ENCODE measurements at places on chromosomes 3 and 15.

GRCh38 chr3:134605556-134605955, 45.3 kb downstream of the KY start:
- DNase-seq, result no peak

- no peak for DNase-seq
Measured at GRCh38 chr15:43845421-43845820, 18.6 kb downstream of the WDR76 start.

DNA sequence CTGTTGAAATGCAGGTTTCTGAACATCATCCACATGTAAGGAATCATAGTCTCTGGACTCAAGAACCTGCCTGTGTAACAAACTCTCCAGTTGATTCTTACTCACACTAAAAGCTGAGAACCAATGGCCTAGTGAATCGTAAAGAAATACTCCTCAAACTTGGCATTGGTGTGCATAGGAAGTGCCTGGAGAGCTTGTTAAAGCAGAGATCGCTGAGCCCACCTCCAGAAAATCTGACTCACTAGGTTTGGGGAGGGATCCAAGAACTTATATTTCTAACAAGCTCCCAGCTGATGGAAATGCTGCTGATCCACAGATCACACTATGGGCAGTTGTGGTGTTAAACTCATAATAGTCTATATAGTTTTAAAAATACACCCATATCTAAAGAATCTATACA, 55.8 kb upstream of the LMCD1 start:
- DNase-seq, result peak; percentile 99

- peak; percentile 71 for DNase-seq
Measured at GRCh38 chr3:124059580-124059979, 67.7 kb upstream of the ROPN1 start.

GRCh38 chr3:14369675-14370669, 32.4 kb upstream of the SLC6A6 start:
- no peak for DNase-seq

- no peak for DNase-seq
Measured at GRCh38 chr15:85280203-85280602, 100.2 kb upstream of the AKAP13 start.

DNA sequence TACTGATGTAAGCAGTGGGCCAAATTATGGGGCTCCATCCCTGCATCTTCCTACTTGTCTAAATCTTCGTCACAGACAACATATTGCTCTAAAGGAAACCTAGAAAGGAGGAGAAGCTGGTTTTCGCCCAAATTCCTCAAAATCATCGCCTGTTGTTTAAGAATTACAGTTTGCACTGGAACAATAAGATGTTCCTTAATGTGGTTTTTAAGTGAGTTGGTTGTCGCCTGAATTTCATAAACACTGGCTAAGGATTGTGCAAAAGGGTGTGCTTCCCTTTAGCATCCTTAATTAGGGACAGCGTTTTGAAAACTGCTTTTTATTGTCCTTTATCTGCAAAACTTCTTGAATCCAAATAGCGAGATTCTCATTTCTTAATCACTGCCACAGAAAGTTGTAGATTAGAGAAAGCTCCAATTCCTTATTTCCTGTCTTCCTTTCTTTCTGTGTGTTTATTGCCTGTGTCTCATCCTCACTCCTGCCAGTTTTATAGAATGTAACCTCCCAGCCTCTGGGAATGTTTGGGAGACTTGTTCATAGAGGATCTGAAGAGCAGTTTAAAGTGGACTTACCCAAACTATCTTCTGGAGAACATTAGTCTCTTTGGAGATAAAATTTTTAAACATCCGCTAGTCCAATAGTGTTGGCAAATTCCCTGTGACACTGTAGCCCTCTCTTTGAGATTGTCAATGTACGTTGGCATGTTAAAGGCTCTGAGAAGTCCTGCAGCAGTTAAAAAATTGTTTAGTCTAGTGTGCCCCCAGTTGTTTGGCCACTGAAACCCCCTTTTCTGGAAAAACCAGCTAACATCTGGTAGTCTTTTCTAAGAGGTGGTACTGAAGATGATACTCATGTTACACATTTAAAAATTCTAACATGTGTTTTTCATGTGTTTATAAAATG, 50.4 kb downstream of the FLNB start:
- peak; percentile 43 for DNase-seq

- no peak for DNase-seq
Measured at GRCh38 chr3:37872413-37873160, 10.9 kb downstream of the CTDSPL start.

DNA sequence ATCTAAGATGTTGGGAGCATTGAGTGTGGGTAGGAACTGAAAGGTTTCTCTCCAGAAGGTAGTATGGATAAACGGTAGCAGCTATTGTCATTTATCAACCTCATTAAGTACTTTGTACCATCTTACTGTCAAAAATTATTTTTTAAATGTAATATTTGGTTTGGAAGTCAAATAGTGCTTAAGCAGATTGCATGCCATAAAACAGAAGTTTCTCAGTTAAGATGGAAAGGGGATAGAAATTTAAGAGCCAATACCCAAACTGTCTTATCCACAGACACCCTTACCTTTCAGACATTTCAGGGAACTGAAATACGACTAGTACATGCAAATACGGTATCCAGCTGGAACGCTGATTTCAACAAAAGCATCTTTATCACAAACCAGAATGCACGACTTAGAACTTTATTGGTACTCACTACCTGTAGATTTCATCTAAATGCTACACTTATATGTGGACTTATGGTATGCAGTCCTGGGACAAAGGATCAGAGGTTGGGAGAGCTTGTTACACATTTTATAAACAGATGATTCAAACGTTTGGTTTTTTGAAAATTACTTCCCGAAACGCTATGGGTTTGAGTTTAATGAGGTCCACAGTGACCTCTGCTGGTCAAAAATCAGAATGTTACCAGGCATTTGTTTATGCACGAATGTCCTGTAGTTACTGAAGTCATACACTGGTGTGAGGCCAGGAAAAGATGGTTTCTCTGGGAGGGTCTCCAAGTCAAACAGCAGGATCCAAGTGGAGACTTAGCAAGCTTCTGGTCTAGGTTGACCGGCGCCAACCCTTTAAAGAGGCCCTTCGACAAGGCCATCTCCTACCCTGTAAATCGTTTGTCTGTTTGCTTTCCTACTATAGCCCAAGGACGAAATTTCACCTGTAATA, 45.7 kb upstream of the DUT start:
- DNase-seq, result peak; percentile 94

GRCh38 chr3:180335050-180335449, 266.9 kb upstream of the TTC14 start:
- DNase-seq, result no peak

DNA sequence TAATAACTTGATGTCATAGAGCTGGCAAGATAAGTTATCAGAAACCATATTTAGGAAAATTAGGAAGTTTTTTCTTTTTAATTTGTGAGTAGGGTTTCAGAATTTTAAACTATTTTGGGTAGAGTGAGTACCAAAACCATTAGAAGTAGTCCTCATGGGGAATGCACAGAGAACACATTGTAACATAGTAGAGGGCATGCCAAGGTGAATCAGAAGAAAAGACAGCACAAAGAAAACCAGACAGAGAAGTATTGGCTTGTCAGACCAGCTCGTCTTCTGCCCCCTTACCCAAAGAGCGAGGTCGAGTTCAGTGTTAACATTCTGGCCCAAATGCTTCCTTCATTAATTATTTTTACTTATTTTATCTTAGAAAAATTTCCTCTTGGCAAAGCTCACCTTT, 121.3 kb upstream of the SAMMSON start:
- DNase-seq, result no peak

- DNase-seq, result peak; percentile 36
Measured at GRCh38 chr3:133949438-133949837, 53.8 kb upstream of the RAB6B start.

GRCh38 chr3:46208167-46208704, at the start of gene CCR1:
CCR1 (minus strand) TSS chr3:46208313; CDS start chr3:46204313, 4,000 bp downstream.
- peak; percentile 58 for DNase-seq

DNA sequence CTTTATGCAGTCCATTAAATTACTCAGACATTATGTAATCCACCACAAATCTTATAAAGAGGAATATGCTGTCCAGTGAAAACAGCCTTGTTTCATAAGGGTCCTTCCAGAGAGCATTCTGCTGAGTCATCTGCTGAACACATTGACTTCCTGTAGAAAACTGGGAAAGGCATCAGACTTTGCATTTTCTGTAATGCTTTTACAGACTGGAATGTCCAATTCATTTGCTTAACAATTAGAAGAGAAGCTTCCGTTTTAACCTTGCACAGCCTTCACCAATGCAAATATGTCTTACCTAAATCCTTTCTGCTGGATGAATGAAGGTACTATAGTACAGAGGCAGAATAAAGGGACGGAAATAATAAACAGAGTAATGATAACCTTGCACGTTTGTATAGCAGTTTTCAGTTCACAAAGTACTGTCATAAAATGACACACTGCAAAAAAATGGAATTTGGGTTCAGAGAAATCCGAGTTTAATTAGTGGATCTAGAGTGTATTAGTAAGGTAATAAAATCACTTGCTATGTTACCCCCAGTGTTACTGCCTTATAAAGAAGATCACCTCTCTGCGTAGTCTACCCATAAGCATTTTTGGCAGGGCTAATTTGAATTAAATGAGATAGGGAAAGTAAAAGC, 301.5 kb downstream of the PYDC2 start:
- peak; percentile 56 for DNase-seq

DNA sequence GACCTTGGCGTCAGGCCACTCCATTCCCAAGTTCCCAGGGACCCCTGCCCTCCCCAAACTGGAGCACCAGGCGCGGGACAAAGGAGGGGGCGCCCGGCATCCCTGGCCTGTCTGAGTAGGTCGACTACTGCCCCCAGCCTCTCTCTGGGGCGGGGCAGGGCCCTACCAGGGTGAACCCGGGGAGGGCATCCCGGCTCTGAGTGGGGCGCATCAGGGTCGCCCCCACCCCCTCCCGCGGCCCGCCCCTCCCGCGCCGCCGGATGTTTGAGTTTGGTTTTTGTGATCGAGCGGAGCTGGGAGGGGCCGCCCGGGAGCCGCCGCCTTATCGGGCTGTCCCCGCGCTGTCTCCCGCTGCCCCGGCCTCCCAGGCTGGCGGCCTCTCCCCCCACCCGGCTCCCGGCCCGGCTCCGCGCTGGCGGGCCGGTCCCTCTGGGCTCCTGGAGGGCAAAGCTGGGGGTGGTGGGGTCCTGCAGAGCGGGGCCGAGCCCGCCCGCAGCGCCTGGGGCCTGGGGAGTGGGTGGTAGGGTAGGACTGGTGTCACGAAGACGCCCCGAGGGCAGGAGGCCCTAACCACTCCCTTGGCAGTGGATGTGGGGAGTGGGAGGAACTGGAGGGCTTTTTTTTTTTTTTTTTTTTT, 47.2 kb upstream of the SMAD6 start:
- peak; percentile 16 for DNase-seq

DNA sequence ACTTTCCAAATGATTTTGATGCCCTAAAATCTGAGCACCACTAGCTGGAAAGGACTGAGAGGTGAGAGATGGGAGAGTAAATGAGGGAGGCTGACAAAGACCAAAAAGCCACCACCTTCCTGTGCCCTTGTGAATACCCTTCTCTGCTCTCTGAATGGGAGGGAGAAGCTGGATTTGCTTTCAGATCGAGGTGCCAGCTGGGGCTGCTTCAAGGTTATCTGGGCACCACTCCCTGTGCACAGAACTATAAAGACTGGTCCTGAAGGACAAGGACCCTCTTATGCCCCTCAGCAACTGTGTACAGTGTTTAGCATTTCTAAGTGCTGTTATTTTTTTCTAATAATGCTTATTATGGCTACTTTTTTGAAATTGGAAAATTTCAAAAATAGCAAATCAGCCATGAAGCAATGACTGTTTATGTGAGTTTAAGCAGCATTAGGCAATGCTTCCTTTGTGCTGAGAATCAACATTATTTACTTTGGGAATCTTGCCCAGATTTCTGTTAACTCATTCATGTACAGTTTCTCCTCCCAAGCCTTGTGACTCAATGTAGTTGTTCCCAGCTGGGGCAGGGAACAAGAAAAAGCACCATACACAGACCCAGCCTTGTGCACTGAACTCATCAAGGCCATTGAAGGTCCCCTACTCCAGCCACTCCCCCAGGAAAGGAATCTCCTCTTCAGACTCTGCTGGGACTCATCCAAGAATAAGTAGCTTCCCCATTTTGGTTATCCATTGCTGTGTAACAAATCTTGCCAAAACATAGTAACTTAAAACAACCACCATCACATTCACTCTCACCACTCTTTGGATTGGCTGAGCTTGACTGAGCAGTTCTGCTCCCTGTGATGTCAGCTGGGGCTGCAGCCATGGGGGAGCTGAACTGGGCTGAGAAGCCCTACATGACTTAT, 37.3 kb upstream of the CDV3 start:
- DNase-seq, result peak; percentile 98

DNA sequence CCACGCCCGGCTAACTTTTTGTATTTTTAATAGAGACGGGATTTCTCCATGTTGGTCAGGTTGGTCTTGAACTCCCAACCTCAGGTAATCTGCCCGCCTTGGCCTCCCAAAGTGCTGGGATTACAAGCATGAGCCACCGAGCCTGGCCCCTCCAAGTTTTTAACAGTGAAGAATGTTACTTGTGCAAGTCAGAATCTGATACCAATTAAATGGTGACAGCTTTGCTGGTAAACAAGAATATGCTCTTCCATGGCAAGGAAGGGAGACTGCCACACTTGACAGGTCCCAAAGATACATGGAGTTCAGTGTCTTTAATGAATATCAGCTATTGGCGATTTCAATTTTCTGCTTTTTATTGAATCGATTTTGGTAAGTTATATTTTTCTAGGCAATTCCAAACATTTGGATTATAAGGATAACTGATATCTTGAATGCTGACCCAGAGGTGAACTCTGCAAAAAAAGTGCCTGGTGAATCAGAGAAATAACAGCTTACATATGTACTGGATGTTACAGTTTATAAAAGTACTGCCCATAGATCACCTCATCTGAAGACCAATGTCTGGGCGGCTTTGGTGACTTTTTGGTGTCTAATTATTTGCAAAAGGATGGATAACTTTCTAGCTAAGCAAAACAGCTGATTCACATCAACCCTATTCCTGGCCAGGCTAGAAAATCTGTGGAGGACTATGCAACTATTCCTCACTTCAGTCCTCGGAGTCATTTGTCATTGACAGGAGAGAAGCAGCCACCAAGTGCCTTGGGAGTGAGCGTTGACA, 1.2 kb downstream of the PARP16 start:
- DNase-seq, result peak; percentile 19

GRCh38 chr3:108311797-108312196, 15.4 kb downstream of the HHLA2 start:
- no peak for DNase-seq

GRCh38 chr3:126052196-126053058, 31.5 kb downstream of the SLC41A3 start:
- no peak for DNase-seq
